GM18507 (cell line): ENCODE measurements at places on chromosomes 16 and 17.
A peak's percentile ranks its signal among the peaks of the same experiment; 100 is the strongest.

GRCh38 chr17:3213587-3213986 lies 6.1 kb downstream of the OR1A1 start:
- no peak for DNase-seq

DNA sequence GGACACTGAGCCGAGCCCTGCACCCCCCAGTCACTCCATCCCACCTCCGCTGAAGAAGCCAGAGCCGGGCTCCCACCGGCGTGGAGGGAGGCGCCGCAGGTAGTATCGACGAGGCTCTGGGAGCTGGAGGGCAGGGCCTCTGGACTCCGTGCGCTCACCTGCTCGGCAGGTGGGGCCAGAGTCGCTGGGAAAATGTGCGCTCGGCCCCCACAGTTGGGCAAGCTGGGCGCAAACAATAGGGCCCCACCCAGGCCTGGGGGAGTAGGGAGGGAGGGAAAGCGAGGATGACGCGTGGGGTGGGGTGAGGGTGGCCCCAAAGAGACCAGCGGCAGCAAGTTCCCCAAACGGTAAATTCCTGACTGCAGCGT lies 668 bp downstream of the JUP start:
- no peak for DNase-seq

DNA sequence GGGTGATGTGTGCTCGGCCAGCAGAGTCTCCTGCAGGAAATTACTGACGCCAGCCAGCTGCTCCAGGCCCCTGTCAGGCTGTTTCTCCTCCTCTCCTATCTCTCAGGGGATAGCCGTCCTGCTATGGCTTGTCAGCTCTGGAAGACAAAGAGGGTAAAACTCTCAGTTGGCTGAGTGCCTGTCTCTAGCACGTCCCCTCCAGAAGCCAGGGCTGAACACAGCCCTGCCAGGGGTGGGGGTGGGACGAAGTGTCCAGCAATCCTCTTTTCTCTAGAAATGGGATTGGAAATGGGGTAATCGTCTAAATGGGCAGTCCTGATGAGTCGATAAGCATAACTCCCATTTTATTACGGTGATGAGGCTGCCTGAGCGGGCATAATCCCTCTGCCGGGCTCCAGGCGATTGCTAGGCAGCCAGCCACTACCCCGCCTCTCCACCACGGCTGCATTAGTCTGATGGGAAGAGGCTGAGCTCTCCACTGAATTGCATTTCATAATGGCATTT lies 89.1 kb upstream of the GNAO1 start:
- DNase-seq: no peak

- DNase-seq: no peak
These were observed 174.1 kb downstream of the WSCD1 start for GRCh38 chr17:6244253-6244652.

DNA sequence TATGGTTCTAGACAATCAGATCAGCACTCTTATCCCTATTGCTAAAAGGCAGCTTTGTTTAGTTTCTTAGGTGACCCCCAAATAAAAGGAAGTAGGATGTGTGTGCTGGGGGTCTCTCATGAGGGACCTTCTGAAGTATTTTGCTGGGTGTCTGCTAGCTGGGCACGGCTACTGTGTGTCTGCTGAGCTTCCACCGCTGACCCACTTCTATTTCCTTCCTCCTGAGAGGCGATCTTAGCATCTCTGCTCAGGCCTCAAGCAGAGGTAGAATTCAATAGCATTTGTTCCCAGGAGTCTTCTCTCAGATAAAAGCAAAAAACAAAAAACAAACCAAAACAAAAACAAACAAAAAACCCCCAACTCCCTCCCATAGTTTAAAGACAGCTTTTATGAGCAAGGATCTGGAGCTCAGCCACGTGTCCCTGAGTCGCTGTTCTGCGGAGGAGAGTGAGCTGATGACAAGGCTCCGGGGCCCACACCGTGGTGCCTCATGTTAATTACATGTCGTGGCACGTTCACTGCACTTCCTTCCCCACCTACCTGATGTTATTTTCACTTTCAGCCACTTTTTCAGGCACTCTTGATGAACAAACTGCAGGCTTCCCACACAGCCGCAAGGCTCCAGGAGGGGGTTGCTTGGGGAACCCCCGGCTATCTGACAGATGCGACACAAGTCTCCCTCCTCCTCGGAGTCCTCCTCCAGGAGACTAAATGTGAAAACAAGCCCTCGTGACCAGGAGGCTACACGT lies 83.5 kb downstream of the MARCHF10 start:
- peak; percentile 58 for DNase-seq

- DNase-seq: no peak
These were observed 11.9 kb downstream of the MAPT start for GRCh38 chr17:45906237-45906636.

DNA sequence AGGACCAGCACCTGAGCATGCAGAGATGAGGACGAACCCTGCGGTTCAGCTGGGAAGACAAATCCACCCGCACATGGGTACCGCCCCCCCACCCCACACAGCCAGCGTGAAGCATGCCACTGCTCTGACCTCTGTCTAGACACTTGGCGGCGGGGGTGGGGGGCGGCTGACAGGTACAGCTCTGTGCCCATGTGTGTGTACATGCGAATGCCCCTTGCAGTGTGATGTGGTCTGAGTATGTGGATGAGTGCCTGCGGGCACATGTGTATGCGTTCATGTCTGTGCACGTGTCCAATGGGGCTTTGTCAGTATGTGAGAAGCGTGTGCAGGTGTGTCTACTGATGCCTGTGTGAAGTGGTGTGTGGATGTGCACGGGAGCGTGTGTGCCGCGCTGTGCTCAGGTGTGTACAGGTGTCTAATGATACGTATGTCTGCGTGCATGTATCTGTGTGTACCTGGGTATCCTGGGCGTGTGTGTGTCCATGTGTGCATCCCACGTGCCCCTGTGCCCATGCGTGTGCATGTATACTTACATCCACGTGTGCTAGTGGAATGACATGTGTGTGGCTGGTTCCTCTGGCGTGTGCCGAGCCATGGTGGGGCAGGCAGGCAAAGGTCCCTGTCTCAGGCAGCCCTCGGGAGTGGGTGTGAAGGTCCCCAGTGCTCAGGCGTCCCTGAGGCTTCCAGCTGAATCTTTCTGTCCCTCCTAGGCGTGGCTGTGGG lies 636 bp upstream of the RAP1GAP2 start:
- no peak for DNase-seq

DNA sequence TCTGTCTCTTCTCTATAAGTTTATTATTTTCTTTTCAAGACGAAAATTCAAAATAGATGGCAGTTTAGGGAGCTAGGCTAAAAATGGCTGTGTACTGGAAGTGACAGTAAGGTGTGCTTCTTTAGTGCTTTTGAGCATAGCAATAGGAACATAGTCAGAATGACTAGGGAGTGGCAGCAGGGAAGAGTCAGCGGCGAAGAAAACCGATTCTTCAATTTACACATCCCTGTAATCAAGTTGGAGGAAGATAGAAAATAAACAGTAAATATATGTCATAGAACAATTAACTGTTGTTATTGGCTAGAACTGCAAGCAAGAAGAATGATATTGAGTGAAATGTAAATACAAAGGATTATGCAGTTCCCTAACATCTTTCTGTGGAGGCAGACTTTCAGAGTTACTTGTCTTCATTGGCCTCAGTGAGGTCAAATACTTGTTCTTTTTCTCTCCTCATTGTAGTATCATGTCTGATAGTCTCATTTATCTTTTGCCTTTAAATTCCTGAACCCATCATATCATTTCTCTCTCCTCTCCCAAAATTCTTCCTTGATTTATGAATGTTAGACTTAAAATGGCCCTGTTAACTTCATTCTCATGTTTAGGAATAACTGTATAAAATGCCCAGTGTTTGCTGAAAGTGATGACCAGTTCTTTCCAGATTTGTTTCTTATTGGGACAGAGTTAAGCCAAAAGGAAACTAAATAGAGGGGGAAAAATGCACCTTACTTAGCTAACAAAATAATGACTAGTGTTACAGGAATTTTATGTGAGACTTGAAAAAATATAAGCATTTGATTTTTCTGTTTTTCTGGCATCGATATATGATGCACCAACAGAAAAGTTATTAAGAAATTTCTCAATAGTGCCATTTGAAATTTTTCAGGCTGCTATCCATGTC lies 211.4 kb downstream of the BCAS3 start:
- DNase-seq: no peak

DNA sequence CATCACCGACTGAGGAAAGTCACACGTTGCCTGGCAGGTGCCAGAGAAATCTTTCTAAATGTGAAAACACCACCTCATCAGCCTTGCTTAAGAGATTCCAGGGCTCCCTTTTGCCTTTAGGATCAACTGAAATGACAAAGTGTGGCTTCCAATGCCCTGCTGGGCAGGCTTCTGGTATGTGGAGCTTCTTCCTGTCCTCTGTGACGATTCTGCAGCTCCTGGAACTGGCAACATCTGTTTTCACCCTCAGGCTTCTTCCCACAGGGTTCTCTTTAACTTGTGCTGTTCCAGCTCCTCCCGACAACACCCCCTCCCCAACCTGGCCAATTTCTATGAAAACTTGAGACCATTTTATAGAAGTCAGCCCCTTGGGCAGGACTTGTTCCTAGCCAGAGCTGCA lies 4.8 kb upstream of the ZDHHC1 start:
- no peak for DNase-seq

GRCh38 chr16:88392111-88392510 lies 9.4 kb downstream of the ZNF469 start:
- DNase-seq: no peak

GRCh38 chr17:79006046-79006445 lies 3.5 kb downstream of the CANT1 start:
- no peak for DNase-seq

DNA sequence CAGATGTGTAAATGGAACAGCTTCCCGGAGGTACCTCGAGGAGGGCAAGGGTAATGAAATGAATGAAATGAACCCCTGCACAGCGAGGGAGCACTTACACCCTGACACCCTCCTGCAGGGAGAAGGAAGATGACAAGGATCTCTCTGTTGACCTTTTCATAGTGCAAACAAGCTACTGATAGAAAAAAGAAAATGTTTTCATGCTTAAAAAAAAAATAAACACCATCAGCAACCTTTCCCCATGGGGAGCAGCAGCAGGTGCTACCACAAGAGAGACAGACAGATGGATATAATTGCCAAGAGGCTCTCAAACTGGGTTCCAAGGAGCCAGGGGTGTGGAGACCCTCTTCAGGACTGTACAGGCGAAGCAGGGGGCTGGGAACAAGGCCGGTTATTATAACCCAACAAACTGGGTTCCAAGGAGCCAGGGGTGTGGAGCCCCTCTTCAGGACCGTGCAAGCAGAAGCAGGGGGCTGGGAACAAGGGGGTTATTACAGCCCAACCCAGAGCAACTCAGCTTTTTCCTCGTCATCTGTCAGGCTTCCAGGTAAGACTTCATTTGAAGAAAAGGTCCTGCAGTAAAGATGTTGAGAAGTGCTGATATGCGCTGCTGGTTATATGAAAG lies 718 bp upstream of the RPH3AL start:
- DNase-seq: no peak

DNA sequence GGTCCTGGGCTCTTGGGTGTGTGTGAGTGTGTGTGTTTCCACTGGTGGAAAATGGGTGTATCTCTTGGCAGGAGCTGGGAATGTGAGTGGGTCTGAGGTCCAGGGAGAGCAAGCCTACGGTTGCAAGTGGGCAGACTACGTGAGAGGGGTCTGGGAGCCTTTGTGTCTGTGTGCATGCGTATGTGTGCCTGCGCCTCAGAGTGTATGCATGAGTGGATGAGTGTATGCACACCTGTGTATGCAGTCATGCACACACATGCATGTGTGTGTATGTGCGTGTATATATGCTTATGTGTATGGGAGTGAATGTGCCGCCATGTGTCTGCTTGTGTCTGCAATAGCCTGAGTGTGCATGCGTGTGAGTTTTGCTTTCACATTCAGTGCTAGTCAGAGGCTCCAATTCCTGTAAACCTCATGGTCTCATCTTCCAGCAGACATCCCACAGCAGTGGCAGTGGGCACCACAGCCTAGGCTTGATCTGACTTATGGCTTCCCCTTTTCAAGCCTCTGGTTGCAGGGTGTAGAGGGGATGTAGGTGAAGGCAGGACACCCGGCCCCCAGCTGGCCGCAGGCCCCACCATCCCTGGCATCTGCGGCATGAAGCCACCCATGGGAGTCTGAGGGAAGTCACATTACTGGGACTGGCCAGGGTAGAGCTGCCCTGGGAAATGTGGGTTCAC lies 19.7 kb upstream of the RMI2 start:
- DNase-seq: no peak

GRCh38 chr17:17511293-17511741 lies 15.1 kb upstream of the RASD1 start:
- DNase-seq: no peak

DNA sequence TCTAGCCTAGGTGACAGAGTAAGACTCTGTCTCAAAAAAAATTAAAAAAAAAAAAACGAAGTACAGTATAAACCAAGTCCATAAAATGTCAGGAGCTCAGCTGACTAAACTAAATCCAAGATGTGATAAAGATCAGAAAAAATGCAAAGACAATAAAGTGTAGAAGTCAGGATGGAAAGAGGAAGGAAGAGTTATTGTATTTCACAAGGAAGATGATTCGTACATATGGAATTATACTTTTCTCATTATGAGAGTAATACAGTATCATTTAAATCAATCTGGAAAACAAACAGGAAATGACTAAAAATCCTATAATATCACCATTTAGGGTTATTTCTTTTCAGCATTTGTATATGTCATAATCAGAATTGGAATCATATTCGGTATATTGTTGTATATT lies 11.4 kb upstream of the APOH start:
- no peak for DNase-seq

DNA sequence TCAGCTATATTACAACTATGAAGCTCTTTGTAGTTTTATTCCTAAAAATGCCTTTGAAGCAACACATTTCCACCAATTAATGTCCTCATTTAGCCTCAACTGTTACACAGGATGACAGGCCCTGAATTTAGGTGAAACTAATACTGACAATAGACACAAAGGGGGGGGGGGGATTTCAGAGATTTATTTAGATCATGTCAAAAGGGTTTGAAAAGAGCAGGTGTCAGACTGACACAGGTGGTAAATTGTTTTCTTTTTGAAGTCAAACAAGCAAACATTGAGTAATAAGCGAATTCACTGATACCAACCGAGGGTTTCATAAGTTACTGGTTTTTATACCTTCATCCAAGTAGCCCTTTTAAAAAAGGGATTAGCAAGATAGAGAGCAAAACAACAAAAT lies 40.8 kb downstream of the KANSL1 start:
- no peak for DNase-seq

GRCh38 chr17:80441133-80441578 lies 26.2 kb downstream of the ENDOV start:
- DNase-seq: peak; percentile 52
